ENCODE measurements at places on chromosomes 5 and 9.

DNA sequence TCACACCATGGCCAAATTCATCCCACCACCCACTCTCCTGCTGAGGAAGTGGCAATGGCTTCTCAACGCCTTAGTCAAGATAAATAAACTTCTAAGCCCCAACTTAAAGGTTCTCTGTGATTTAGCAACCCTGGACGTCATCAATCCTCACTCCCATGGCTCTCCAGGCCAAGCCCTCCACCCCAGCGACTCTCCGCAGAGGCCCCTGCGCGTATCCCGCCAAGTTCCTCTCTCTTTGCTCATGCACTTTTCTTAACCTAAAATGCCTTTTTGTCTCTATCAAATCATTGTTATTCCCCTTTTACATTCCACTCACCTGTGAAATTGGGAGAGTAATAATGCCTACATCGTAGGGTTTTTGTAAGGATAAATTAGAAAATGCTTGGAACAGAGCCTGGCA lies 88.6 kb downstream of the NRG2 start:
- DNase-seq: no peak

- DNase-seq: no peak
These were observed 52.5 kb upstream of the SEMA6A start for GRCh38 chr5:116626945-116627679.

DNA sequence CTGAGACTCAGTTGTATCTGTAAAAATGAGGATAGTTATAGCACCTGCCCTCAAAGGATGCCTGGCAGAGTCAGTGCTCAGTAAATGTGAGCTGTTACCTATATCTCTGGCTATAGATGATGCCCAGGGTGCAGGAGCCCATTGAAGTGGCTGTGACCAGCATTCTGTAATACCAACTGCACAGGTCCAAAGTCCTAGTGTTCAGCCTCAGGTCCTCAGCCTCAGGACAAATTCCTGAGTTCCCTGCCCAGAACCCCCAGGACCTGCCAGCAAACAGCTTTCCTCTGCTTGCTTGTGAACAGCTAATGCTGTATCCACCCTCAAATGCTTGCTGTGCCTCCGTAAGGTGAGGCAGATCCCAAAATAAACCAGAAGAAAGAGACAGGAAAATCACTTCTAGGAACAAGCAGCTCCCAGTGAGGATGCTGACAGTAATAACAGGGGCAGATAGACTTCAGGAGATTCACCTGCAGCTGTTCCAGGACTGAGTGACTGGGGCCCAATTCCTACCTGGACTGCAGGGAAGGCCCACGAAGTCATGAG lies 80.8 kb downstream of the SIL1 start:
- DNase-seq: no peak

GRCh38 chr9:121268598-121268850 lies 562 bp downstream of the GSN start:
- DNase-seq: no peak

GRCh38 chr5:130532786-130533185 lies 628.5 kb downstream of the CHSY3 start:
- DNase-seq: no peak

- no peak for DNase-seq
These were observed 39.9 kb downstream of the KIF24 start for GRCh38 chr9:34289159-34289558.

DNA sequence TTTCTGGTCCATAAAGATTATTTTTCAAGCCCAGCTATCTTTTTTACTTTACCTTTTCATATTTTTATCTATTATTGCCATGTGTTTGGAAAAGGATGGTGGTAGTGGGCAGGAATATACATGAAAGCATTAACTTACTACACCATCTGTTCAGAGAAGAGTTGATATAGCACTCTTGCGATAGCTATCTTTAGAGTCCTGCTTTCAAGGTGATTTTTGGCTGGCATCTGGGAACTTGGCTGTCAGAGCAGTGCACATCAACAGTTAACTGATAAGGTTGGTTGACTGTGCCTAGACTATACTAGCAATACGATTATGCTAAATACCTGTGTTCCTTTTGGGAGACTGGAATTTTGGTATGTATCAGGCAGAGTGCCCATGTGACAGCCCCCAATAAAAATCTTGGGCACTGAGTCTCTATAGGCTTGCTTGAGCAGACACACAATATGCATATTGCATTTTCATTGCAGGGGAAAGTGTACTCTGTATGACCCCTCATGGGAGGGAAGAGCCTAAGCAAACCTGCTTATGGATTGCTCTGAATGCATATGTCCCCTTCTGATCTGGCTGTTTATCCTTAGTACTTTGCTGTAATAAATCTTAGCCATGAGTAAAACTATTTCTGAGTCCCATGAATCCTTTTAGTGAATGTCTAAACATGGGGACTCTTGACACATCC lies 227.6 kb upstream of the C9orf72 start:
- no peak for DNase-seq

- DNase-seq: no peak
These were observed 34.3 kb upstream of the SPATA31D4 start for GRCh38 chr9:81893929-81894328.

- DNase-seq: no peak
These were observed 583.4 kb downstream of the ACTL7B start for GRCh38 chr9:108272349-108272899.

DNA sequence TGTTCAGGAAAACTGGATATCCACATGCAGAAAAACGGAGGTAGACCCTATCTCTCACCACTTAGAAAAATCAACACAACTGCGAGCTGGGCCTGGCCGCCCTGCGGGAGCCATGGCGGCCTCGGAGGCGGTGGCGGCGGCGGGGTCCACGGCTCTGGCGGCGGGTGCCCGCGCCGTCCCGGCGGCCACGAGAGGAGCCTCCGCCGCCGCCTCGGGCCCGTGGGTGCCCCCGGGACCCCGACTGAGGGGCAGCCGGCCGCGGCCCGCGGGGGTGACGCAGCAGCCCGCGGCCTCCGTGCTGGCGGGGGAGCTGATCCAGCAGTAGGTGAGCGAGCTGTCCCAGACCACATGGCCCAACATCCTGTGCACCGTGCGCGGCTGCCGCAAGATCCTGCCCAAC lies 25.3 kb downstream of the FANCC start:
- no peak for DNase-seq

DNA sequence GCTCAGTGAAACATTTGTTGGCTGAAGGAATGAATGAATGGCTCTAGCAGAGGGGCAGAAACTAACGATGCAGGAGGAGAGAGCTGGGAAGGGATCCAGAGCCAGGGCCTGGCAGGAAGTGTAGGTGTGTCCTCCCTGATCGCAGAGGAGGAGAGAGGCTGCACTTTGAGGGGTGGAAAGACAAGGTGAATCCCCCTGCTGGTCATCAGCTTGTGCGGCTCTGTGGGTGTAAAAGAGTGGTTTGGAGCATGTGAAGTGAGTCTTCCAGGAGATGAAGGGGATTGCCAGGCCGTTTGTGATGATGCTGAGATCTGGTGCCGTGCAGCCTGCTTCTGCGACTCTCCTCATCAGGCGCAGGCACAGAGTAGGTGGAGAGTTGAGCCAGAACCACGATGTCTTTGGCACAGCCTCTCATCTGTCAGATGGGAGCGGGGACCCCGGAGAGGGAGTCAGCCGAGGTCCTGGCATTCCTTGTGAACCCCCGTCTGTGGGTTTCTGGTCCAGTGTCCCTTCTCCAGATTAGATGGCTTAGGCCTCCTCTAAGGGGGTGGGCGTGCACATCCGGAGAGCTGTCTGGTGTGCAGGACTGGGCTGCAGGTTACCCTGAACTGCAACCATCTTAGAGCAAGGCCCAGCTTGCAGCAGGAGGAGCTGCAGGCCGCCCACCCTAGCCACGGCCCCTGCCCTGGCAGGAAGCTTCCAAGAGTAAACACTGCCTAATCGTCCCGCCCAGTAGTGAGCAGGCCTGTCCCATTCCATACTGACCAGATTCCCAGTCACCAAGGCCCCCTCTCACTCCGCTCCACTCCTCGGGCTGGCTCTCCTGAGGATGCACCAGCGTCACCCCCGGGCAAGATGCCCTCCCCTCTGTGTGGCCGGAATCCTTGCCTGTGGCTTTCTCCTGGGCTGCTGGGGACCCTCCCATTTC lies at the start of gene ADAMTS13:
Gene ADAMTS13 (plus strand): TSS at position 753 of the 928 bp plus-strand sequence. CDS start 77 bp downstream, at position 830.
- peak; percentile 38 for DNase-seq

- no peak for DNase-seq
These were observed at the start of gene ZNF618 for GRCh38 chr9:113876151-113876992. Gene ZNF618, plus strand, starts transcription at chr9:113876309. Its CDS starts 72 bp downstream, at chr9:113876381.

DNA sequence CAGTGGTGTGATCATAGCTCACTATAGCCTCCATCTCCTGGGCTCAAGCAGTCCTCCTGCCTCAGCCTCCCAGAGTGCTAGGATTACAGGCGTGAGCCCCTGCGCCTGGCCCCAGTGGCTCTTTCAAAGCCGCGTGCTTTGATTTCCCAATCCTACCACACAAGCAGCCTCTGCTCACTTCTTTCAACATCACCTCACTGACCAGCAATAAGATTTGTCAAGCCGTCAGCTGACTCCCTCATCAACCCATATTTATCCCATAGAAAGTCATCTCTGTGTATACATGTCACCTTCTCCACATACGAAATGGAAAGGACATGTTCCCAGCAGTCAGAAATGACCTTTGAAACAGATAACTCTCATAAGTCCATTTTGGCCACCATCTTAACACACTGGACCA lies 26.0 kb downstream of the SLC31A2 start:
- no peak for DNase-seq

DNA sequence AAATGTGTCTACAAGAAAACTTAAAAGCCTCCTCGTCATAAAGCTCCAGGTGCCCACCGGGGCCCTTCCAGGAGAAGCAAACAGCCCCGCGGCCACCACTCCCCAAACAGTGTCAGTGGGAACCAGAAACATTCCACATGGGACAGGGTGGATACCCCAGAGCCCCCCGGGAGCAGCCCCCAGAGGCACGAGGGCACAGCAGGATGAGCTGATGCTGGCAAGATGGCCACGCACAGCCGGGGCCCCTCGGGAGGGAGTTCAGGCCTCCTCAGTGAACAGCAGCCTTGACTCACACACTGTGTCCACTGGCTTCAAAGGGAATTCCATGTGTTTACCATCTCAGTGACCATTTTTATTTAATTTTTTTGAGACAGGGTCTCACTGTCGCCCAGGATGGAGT lies 10.5 kb downstream of the EXD3 start:
- DNase-seq: no peak

DNA sequence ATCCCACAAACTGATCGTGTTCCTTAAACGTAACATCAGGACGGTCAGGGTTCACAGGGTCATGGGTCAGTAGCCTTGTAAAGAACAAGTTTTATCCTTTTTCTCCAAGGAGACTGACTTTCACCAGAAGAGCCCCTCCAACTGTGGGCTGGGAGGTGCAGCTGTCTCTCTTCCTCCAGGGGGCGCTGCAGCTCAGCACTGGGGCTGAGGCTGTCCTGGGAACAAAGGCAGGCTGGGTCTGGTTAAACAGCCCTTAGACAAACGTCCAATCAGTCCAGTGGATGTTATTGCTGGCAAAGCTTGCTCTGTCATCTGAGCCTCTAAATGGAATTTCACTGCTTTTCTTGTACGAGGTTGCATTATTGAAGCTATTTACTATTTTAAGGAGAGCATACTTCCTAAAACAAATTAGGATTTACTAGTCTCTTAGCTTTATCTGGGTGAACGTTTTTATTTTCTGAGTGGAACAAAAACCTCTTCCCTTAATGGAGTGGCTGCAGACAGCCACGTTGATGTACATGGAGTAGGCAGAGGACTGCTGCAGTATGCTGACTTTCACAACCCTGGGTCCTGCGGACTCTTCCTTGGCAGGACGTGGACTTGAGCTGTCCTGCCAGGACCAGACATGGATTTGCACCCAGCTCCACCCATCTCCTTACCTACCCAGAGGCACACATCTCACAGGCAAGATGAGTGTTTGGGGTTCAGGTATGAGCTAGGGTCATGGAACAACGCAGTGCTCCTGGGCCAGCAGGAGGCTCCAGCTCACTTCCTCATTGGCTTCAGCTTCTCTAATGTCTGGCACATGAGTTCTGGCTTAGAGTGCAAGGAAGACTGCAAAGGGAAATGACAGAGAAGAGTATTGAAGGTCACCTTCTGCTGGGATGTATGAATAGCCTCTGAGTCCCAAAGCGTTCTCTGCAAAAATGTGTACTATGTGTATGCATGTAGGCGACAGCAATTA lies 7.8 kb downstream of the EXOSC2 start:
- DNase-seq: peak; percentile 65

DNA sequence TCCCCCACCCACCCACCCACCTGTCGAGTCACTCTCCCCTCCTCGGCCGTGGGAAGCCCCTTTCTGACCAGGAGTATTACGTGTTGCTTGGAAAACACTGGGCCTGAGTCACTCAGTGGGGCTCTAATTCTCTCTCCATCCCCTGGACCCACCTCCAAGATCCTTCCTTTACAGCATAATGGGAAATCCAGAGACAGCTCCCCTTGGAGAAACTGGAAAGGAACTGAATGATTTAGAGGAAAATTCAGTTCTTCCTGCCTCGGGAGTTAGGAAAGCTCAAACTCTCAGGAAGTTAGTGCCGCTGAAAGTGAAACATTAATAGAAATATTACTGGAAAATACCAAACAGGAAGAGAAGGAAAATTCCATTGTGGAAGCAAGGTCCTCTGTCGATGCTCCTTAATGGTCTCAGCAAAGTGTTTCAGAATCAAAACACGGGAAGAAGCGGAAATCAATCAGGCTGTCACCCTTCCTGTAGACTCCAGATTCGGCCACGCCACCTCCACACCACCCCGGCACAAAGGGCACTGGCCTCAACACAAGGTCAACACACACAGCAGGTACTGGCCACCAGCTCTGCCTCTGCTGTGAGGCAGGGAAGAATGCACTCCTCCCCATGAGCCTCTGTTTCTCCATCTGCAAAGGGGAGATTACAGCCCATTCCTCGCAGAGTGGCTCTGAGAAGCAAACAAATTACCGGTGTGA lies 9.6 kb downstream of the SHB start:
- no peak for DNase-seq

- no peak for DNase-seq
These were observed 16.9 kb upstream of the BOD1 start for GRCh38 chr5:173633304-173633703.

GRCh38 chr5:149387081-149387631 lies 8.1 kb upstream of the IL17B start:
- no peak for DNase-seq

- DNase-seq: no peak
These were observed 883 bp upstream of the RNF145 start for GRCh38 chr5:159210210-159210661.

DNA sequence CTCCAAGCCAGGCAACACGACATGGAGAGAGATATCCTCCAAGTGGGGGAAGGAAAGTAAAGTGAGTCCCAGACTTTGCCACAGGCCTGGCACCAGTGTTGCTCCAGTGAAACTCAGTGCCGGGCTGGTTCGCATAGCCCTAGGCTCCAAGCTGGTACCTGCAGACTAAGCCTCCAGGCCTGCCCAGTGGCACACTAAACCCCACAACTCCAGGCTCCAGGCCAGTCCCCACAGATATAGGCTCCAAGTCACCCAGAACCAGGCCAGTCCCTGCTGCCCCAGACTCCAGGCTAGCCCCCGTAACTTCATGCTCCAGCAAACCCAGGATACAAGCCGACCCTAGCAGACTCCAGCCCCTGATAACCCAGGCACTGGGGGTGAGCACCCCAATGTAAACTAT lies 23.0 kb upstream of the AP3B1 start:
- DNase-seq: no peak

Measured in stimulated activated CD4-positive, alpha-beta T cell treated with anti-CD3 and anti-CD28 coated beads, Interleukin-12 subunit alpha, Interleukin-12 subunit beta, amount 100 ng/mL, for 48 hours (primary cell).